ENCODE measurements at places on chromosomes 4 and X.

DNA sequence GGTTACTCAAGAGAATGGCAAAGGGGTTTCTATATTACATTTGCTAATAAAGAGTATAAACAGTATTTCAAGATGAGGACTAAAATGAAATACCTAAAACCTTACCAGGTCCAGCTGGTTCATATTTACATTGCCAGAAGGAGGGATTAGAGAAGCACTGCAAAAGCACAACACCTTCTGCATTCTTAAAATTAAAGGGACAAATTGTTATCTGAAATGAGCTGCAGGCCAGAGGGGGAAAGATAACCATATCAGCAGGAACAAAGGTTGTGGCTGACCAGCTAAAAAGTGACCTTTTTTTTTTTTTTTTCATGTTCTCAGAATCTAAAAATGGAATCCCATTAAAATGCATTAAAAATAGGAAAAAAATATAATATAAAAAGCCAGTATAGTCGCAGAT, 39.7 kb downstream of the AFF2 start:
- DNase-seq: no peak

DNA sequence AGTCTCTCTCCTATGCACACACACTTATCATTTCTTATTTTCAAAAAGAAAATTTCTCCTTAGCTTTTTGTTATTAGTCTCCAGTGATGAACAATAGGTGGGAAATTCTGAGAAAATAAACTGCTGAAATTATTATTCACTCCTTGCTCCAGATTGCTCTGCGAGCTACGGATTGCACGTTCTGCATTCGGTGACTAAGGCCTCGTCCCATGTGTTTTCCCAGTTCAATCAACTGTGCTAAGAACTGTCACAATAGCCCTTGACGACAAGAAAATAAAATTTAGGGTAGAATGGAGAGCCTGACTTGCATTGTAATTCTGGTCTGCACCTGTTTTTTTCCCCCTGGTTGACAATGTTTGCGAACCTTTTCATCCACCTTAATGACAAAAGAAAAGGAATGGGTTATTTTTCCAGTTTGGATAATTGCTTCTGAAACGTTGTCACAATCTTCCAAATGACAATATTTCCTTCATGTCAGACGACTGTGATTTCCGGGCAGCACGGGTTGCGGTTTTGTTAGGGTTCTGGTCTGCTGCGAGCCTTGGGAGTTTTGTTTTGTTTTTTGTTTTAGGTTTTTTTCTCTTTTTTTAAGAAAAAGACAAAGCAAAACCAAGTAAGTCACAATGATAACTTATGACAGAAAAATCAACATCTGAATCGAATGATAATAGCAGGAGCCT, 124.5 kb upstream of the NOCT start:
- DNase-seq: no peak

DNA sequence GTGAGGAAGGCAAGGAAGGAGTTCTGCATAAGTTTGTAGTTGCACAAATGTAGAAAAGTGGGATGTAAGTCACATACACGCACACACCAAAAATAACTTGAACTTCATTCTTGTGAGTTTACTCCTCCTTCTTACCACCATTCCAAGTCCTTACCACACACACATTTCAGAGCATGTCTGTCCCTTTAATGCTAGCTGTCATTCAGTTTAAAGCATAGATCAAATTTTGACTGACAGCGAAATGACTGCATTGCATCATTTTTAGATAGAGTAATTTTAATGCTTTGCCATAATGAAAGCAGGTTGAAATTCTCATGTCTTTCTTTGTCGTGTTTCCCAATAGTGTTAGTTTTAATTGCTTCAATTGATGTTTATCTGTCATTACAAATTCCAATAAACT, 629.6 kb upstream of the HTR2C start:
- no peak for DNase-seq

- no peak for DNase-seq
These were observed 25.7 kb downstream of the USP53 start for GRCh38 chr4:119238068-119238722.

DNA sequence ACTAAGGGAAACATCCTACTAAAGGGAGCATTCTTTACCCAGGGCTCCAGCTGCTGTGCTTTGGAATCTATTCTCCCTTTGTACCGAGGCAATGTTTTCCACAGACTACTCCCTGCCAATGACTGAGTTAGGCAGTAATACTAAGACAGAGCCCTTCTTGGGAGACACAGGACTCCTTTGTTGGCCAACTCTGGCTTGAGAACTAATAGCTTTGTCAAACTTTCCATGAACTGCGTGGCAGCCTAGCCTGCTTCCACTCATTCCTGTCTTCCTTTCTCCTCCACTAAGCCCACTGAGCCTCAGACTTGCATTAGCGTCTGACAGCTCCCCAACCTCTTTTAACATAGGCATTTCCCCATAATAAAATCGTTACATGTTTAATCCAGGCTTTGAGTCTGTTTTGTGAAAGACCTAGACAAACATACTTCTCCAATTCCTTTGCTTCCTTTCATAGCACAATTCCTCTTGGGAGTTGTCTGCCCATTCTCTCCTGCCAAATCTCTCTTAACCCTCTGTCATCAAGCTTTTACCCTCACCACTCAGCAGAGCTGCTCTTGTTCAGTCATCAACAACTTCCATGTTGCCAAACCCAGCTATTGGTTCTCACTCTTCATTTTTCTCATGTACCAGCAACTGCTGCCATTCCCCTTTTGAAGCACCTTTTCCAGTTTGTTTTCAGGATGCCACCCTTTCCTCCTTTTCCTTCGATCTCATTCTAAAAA, 300.3 kb upstream of the IGFBP7 start:
- no peak for DNase-seq

DNA sequence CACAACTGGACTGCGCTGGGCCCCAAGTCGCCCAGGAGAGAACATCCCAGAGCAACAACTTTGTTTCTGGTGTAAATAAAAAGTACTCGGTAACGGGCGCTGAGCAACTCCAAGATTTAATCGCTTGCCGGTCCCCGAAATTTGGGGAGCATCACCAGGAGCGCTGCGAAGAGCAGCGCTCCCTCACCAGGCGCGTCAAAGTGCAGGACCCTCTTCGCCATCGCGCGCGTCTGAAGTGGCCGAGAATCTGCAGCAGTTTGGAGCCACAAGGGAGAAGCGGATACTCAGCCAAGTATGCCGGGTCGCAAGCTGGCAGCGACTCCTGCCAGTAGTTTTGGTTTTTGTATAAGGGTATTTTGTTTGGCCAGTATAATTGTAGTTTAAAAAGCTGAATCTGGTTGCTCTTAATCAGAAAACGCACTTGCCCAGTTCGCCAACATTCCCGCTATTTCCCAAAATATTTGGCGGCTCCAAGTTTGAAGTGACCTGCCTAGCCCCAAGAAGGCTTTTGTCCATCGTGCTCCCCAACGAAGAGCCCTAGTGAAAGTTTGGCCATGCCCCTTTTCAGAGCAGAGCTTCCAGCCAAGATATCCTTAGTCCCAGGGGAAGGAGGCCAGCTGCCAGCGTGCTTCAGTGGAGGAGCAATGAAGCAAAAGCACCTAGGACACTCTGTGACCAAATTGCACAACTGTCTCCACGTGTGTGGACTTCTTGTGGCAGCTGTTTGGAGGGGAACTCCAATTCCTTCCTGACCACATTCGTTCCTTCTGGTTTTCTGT, 557 bp upstream of the KDR start:
- DNase-seq: no peak

DNA sequence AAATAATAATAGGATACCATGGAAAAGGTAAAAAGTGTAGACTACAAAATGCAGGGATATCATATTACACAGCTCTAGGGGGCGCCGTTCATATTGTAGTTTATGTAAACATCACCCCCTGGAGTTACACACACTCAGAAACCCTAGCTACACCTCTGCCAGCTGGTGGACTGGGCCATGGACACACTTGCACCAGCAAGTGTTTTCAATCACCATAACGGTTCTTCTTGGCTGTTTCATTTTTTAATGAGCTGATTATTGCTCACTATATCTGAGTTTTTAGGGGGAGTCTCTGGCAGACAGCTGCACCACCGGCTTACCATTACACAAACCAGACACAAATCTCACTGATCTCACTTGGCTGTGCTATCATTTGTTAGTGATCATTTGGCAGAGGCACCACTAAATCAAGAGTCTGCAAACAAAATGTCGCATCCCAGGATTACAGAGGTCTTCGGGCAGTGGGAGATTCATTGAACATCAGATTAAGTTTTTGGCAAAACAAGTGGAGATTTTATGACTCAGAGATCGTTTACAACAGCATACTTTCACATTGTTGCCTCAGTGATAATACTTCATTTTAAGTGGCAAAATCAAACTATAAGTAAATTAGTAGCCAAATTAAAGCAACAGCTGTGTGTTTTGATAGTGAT, 185.7 kb downstream of the UNC5C start:
- no peak for DNase-seq

GRCh38 chr4:22707390-22707789, 14.7 kb downstream of the GBA3 start:
- DNase-seq: no peak

DNA sequence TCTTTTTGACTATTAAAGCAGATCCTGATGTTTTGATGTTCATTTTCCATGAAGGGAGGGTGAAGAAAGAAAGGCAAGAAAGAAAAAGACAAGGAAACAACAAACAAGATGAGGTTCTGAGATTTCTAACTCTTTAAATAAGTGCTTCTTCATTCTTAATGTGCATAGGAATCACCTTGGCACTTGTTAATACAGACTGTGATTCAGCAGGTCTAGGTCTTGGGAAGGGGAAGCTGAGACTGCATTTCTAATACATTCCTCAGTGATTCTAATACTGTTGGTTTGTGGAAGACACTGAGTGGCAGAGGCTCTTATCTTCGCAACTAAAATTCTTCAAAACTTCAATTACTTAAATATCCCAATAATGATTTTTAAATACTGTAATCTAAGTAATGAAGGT, 95.2 kb upstream of the NAP1L5 start:
- DNase-seq: no peak

DNA sequence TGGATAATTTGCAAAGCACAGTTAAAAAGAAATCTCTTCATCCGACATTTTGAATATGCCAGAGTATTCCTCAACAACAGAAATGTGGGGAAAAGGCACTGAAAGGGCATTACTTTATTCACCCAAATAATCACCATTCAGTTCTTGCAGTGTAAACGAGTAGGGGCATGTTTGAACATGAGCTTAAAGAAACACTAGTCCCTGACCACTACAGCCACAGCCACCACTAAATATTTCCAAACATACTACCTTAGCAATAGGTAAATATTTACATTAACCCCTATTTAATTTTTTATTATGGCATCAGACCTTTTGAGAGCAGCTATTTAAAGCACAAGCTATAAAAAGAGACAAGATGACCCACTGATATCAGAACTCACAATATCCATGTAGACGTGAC, 27.6 kb downstream of the MCF2 start:
- no peak for DNase-seq

Measured in stimulated activated CD8-positive, alpha-beta memory T cell treated with anti-CD3 and anti-CD28 coated beads, Interleukin-4, amount 100 ng/mL, for 1 hour (primary cell).